Suprapubic skin (tissue), 4 donors: ENCODE measurements at places on chromosomes 6 and 20. TPM values are rescaled to one million over a fixed set of nuclear protein-coding genes. Genes with fewer than 3 reads are reported as not detected.

TP53INP2 gene
- 12.1 TPM for total RNA-seq

SLC44A4 gene
- 2.0 TPM for total RNA-seq

LY6G6D gene
- total RNA-seq, result 30.8 TPM

SAMD3 gene
- total RNA-seq, result not detected

DEFB129 gene
- not detected for total RNA-seq

LST1 gene
- total RNA-seq, result 3.7 TPM

DNA sequence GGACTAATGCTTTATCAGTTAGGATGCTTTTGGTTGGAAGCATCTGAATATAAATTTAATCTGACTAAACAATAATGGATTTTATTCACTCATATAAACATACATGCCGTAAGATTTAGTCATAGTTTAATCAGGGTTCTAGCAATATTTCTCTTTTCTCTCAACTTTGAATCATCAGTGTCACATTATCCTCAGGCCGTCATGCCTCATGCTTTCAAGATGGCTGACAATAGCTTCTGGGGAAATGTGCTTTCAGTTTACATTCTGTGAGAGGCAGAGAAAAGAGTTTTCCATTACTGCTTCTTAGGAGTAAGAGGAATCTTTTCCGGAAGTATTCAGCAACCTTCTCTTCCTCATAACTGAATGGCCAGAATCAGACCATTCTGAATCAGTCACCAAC is 162.2 kb downstream of the GJA1 start:
- no peak for DNase-seq

GRCh38 chr6:168209420-168209819 is 110.2 kb downstream of the DACT2 start:
- no peak for DNase-seq

GRCh38 chr20:15992564-15992963 is 580.7 kb downstream of the KIF16B start:
- DNase-seq, result no peak

GRCh38 chr20:23309781-23310180 is 40.8 kb upstream of the NXT1 start:
- DNase-seq, result no peak

DNA sequence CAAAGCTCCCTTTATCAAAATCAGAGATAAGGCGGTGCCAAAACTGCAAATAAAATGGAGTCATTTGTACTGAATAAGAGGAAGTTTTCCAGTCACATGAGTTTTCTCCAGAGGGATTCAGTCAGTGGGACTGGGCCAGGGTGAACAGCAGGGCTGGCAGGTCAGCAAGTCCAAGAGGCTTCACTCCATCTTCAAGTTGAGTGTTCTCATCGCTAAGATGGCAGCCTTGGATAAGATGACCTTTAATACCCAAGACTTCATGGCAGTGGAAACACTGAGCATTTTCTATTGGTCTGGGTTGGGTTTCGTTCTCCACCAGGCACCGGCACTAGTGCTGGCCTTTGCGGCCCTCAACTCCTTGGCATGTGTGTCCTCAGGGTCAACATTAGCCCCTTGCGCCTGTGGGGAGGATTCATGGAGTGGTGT is 29.3 kb upstream of the IGF2R start:
- no peak for DNase-seq

DNA sequence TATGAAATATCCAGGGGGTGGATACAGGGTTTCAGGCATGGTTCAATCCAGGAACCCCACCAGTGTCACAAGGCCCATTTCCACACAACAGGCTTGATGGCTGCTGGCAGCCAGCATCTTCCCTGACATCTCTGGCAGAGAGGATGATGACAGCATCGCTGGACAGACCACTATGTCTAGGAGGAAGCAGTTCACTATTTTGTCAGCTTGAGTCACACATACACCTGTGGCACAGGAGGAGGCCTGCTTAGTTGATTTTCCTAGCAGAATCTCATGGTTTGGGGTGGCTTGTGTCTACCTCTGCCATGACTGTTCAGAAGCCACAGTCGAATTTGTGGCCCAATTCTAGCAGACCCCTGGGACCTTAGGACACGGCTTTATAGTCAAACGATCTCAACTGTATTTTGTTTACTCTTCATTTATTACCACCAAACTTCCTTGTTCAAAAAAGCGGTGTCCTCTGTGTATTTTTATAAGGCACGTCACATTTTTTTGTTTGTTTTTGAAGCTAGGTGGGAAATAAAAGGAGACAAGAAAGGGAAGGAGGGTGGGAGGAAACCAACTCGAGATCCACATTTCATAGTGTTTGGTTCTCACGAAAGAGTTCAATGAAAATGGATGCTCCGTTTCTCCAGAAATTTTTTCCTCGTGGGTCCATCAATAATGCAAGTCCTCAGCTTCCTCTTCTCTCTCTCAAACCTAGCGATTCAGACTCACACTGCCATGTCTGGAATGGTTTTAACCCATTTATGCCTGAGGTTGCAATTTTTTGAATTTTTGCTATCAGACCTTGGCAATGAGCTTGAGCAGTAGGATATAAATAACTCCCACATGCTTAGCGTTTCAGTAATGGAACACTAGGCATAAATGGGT is 94.4 kb downstream of the TOX2 start:
- peak; percentile 37 for DNase-seq

GRCh38 chr20:52129611-52130010 is 62.0 kb downstream of the ZFP64 start:
- no peak for DNase-seq

GRCh38 chr6:119116712-119117281 is 38.3 kb upstream of the FAM184A start:
- DNase-seq, result no peak

DNA sequence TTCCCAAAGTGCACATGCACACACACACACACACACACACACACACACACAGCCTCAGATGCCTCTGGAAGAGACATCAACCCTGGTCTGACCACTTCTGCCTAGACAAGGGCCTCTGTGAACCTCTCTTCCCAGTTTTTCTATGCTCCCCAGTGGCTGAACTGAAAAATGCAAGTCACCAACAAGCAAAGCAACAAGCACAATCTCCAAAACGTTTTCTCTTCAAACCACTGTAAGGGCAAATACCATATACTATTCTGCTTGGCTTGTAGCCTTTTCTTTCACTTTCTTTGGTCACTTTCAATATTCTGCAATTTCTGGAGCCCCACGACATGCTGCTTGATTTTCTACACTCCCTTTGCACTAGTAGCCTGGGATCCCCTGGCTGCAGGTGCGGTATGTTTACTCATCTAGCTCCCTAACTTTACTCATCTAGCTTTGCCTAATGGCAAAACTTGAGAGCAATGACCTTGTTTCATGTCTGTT is 121.4 kb upstream of the DST start:
- DNase-seq, result no peak

- no peak for DNase-seq
Measured at GRCh38 chr6:71745525-71745924, 140.8 kb upstream of the RIMS1 start.

DNA sequence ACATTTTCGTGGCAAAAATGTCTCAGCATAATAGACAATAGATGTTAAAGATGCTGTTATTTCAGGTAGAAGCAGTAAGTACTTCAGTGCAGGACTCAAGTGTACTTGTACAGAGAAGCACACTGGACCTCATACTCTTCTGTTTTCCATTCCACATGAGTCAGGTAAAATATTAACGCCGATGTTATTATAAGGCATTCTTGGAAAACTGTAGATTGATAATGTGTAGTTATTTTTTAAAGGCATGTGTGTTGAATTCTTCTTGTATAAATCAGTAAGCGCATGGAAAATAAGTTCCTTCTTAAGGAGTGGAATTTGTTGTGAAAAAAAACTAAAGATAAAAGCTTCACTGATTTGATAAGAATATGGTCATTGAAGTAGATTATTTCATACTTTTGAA is 45.8 kb downstream of the DOP1A start:
- DNase-seq, result no peak

- DNase-seq, result no peak
Measured at GRCh38 chr6:109039795-109040194, 54.9 kb downstream of the SESN1 start.
